Stimulated activated memory B cell treated with anti-CD40 and anti-IgM and Interleukin-4, amounts not matched to agents 10 μg/mL and 1 μg/mL and 100 μg/mL, for 72 hours (primary cell): ENCODE measurements at places on chromosomes 2 and 18.

DNA sequence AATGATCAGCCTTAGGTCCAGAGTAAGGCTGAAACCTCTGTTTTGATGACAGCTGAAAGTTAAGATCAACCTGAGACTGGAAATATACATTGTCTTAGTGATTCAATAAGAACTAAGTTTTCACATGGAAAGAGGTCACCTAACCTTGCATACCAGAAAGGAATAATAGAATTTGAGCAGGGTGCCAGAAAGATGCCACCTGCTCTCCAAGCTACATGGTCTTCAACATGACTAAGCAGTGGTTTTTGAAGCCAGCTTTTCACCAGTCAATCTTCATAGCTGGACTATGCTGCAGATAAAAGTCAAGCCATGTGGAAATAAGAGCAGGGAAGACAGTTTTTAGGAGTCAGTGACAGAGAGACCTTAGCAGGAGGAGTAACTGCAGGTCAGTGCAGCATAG is 589.4 kb upstream of the SYT4 start:
- no peak for ATAC-seq

GRCh38 chr2:134360745-134361487 is 107.0 kb downstream of the MGAT5 start:
- no peak for ATAC-seq

DNA sequence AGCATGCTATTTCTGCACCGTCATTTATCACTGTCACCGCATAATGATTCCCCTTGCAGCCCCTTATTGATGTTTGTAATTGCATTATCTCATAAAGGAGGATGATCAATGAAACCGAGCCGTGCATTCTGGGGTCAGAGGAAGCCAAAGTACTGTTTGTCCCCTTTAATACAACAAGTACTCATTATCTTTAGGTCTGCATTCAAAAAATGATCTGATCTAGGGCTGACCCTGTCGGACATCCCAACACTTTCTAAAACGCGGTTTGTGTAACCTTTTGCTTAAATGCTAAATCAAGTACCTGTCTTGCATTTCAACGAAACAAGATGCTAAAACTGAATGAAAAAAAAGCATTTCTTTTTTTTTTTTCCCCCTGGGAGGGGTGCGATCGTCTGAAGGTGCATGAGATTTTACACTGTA is 143.8 kb downstream of the MEIS1 start:
- ATAC-seq: no peak

DNA sequence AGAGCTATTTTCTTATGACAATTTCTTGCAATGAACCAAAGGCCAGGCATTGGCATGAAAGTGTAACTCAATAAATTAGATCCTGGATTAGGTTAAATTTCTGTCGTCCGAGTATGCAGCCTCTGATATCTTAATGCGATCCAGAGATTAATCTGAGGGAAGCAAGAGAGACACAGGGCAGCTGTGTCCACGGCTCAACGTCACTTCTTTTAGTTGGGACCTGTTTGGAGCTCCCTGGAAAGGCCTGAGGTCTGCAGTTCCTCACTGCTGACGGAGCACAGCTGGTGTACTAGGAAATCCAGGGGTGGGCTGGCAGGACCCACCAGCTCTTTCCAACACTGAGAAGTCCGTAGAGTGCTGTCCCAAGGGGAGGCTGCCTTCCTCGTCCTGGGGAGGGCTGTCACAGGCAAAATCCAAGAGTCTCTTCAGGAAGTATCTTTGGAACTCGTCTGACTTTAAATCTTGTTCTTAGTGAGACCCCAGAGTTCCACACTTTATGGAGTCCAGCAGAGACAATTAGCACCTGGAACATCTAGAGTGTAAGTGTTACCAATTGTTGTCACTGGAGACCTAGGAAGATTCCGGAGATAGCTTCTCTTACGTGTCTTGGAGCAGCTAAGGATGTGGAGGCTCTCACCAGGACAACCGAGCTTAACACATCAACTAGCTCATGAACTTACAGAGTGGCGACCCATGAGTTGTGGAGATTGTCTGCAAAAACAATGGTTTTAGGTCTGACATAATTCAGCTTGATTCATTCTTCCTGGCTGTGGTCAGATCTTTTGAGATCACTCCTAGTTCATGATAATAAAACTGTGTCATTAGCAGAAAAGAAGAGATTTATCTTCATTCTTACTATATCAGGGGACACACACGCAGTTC is 173.7 kb downstream of the ACKR3 start:
- ATAC-seq: no peak

- peak; percentile 70 for ATAC-seq
These were observed 11.8 kb downstream of the CYRIA start for GRCh38 chr2:16653799-16654198.

- no peak for ATAC-seq
These were observed 63.9 kb downstream of the PPP1R1C start for GRCh38 chr2:182049372-182050148.

GRCh38 chr2:67055387-67056304 is 341.5 kb upstream of the ETAA1 start:
- ATAC-seq: no peak

GRCh38 chr2:27121906-27122305 is 1.7 kb upstream of the ABHD1 start:
- no peak for ATAC-seq

- no peak for ATAC-seq
These were observed 38.7 kb downstream of the MCFD2 start for GRCh38 chr2:46876741-46877384.

DNA sequence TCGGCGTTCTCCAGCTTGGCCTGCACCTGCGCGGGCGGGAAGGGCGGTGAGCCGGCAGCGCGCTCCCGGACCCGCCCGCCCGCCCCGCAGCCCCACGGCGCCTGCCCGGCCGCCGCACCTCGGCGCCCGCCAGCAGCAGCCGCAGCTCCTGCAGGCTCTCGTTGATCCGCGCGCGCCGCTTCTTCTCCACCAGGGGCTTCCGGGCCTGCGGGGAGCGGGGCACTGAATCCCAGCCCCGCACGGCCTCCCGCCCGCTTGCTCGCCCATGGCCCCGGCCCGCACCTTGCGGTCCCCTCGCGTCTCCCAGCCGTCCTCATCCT is 335 bp downstream of the HES6 start:
- ATAC-seq: no peak

GRCh38 chr2:230161184-230161583 is 58.6 kb downstream of the SP110 start:
- no peak for ATAC-seq

- ATAC-seq: no peak
These were observed 36.1 kb downstream of the ABCG8 start for GRCh38 chr2:43874776-43875451.
